ENCODE measurements at places on chromosomes 1 and 21.

- no peak for DNase-seq
Measured at GRCh38 chr1:160238408-160238807, 23.9 kb downstream of the DCAF8 start.

- no peak for DNase-seq
Measured at GRCh38 chr1:39490596-39491145, 765 bp upstream of the BMP8A start.

- no peak for DNase-seq
Measured at GRCh38 chr1:181482001-181482430, 1.3 kb upstream of the CACNA1E start.

DNA sequence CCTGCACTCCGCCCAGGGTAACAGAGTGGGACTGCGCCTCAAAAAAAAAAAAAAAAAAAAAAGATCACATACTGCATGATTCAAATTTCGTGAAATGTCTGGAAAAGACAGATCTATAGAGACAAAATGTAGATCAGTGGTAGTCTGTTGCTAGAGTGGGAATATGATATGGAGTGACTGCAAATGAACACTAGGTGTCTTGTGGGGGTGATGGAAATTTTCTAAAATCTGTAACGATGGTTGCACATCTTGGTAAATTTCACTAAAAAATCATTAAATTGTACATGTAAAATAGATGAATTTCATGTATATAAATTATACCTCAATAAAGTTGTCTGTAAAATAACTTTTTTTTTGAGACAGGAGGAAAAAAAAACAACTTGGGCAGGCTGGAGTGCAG, 5.5 kb downstream of the AIDA start:
- DNase-seq = no peak

- no peak for DNase-seq
Measured at GRCh38 chr1:212430416-212430815, 2.3 kb upstream of the NENF start.

DNA sequence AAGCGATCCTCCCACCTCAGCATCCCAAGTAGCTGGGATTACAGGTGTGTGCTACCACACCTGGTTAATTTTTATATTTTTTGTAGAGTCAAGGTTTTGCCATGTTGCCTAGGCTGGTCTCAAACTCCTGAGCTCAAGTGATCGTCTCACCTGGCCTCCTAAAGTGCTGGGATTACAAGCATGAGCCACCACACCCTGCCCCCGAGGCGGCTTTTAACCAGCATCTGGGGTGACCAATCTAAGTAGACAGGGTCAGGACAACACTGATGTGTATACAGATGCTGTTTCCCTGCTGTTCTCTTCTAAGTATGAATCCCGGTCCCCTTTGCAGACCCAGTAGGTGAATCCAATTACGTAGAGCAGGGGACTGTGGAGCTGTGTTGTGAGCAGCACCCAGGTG, 23.9 kb downstream of the THAP3 start:
- DNase-seq = no peak

DNA sequence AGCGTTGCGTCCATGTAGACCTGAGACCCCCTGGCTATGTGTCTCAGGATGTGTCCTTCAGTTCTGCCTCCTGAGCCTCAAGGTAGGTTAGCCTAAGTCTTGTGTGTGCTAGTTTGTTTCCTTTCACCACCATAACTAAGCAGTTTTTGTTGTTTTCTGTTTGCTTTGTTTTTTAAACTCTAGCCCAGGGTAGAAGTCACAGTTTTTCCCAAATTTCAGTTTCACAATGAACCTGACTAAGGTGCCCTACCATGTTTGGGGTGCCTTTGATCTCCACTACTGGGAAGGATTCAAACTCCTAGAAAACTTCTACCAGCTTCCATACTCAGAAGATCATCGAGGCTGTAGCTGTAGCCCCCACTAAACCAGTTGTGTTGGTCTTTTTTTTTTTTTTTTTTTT, 14.8 kb upstream of the SMG7 start:
- DNase-seq = no peak

DNA sequence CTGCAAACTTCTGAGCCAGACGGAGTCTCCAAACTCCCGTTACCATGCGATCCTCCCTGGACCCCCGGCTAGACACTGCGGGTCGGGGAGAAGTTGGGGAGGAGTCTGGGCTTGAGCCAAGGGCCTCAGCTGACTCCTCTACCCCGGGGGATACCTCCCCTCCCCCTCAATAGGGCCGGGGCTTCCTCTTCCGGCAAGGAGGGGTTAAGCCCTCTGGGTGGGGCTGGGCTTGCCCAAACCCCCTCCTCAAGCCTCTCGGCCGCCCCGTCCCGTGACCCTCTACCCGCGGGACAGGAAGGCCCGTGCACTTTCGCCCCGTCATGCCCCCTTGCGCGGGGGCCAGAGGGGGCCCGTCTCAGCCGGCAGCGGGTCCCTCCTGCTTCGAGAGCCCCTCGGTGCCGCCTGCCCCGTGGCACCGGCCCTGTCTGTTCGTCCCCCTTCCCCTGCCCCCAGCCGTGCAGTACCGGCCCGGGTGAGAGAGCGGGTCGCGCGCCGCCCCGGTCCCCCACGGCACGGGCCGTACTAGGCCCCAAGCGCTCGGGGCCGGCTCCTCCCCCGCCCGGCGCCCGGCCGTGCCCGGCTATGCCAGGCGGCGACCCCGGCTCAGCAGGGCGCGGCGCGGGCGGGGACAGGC, 652 bp downstream of the ARL8A start:
- no peak for DNase-seq

DNA sequence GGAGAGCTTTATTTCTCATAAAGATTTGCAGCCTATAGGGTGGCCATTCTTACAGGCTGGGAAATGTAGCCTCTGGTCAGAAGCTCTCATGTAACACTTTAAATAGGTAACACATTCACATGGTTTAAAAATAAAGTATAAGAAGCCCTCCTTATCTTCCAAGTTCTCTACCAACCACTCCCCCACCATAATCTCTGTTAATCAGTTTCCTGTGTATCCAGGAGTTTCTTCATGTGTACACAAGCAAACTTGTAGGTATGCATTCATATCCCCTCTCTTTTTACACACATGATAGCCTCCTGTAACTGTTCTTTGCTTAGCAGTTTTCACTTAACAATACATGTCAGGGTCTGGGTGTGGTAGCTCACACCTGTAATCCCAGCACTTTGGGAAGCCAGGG, 4.9 kb upstream of the STMN1 start:
- DNase-seq = no peak

Data from activated CD4-positive, alpha-beta T cell treated with anti-CD3 and anti-CD28 coated beads for 24 hours (primary cell).